ENCODE measurements at places on chromosomes 2 and 18.
A peak's percentile ranks its signal among the peaks of the same experiment; 100 is the strongest.

DNA sequence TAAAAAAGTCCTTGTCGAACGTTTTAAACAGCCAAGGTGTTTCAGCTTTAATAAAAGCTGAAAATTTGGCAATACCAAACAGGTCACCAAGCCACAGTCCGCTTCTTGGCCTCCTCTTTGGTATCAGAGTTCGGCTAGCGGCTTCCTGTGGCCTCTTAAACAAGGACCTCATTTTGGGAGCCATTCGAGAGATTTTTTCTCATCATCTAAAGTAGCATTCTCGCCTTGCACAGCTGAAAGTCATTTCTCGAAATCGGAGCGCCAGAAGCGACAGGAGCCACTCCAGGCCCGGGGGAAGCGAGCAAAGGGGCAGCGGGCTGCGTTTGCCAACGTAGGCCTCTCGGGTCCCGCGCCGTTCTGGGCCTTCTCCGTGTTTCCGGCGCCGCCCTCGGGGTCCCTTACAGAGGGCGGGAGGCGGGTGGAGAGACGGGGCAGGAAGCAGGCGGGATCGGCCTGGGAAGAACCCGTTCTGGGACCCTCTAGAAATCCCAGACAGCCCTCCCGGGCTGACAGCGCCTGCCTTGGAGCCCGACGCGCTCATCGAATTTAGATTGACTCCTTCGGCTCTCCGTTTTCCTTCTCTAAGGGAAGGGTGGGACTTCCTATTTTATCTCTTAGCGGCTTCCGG, 522 bp upstream of the ZNF407 start:
- DNase-seq = peak; percentile 74

- DNase-seq = no peak
Observed at GRCh38 chr2:118710481-118710880, 137.0 kb downstream of the EN1 start.

- no peak for DNase-seq
Observed at GRCh38 chr18:26040051-26040656, 50.3 kb downstream of the SS18 start.

DNA sequence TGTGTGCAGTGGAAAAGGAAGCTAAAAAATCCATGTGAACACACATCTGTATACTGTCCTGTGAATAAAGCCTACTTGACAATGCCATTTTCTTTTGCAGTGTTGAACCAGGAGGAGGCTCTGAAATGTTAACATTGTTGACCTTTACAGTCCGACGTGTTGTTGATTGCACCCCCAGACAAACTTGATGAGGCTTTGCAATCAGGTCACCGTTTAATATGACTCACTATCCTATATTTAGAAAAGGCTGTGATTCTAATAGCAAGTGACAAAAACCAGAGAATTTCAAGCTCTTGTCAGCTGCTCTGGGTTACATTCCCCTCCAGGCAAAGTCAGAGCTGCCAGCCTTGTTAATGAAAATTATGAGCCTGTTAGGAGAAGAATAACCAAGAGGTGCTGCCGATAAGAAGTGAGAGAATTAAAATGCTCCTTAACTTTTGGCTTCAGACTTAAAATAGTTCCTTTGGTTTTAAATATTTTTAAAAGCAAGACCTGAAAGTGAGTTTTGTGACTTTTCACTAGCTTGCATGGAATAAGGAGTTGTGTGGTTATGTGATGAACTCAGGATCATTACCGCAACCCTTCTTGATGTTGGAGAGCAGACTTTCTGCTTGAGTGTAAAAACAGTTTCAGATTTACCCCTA, 162.1 kb downstream of the QPCT start:
- no peak for DNase-seq

GRCh38 chr2:111029181-111029927, 91.4 kb upstream of the BCL2L11 start:
- DNase-seq = no peak

DNA sequence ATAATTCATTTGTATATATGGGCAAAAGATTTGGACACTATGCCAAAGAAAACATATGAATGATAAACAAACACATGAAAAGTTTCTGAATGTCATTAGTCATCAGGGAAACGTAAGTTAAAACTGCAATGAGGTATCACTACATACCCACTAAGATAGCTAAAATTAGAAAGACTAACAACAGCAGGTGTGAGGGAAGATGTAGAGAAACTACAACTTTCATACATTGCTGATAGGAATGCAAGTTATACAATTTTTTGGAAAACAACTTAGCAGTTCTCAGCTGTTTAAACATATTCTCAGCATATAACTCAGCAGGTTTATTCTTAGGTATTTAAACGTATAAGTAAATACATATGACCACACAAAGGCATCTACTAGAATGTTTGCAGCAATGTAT, 563.5 kb upstream of the KLHL29 start:
- DNase-seq = no peak

DNA sequence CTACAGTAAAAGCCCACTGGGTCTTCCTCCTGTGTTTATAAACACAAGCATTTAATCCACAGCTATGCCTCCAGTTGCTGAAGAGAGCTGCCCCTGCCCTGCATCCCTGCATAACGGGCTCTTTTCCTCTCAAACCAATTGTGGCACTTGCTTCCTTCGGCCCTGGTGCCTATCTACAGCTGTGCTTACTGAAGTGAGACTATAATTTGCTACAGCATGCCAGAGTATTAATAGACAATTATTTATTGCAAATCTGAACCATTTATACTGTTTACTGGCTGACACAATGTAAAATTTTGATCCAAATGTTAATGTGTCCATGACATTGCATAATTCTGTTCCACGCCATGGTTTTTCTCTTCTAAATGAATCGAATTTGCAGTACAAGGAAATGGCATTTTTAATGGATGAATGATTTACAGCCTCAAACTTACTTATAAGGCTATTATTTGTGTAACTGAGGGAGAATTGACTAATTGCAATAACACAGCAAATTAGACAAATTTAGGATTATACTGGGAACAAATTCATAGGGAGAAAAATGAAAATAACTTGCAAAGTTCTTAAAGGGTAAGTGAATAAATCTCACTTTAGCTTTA, 457.0 kb upstream of the HNRNPA3 start:
- no peak for DNase-seq

DNA sequence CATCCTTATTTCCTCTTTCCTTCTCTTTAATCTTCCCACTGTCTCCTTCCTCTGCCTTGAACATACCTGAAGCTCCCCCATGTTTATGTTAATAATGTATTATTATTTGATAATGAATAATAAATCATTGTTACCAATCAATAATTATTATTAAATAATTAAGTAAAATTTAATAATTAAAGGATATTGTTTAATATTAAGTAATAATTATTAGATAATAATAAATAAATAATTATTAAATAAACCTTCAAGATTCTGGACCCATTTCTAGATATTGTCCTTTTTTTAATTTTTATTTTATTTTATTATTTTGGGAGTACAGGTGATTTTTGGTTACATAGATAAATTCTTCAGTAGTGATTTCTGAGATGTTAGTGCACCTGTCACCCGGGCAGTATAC, 7.4 kb upstream of the EVA1A start:
- DNase-seq = no peak

GRCh38 chr2:99150706-99151105, 4.0 kb downstream of the TSGA10 start:
- no peak for DNase-seq

Data from DND-41 (cell line).